Bronchus fibroblast of lung (primary cell): ENCODE measurements at places on chromosomes 2 and 18. TPM values are rescaled to one million over a fixed set of nuclear protein-coding genes. Genes with fewer than 3 reads are reported as not detected.

UGT1A5 gene
- not detected in 2 replicates for total RNA-seq

KLHL30 gene
- total RNA-seq: 0.15 TPM in 1 of 2 replicates, not detected in the other

TTC21B gene
- total RNA-seq: 7.4 and 9.4 TPM in 2 replicates

AQP12A gene
- total RNA-seq: not detected in 2 replicates

HOXD9 gene
- not detected in 2 replicates for total RNA-seq

HOXD11 gene
- not detected in 2 replicates for total RNA-seq

ZNF532 gene
- total RNA-seq: 33.0 and 40.3 TPM in 2 replicates

SETBP1 gene
- total RNA-seq: 0.67 and 0.74 TPM in 2 replicates

FBXO15 gene
- total RNA-seq: under 0.01 and 0.34 TPM in 2 replicates

UGT1A10 gene
- not detected in 2 replicates for total RNA-seq

STK17B gene
- total RNA-seq: 17.5 and 21.7 TPM in 2 replicates

CNDP2 gene
- total RNA-seq: 78.2 and 86.9 TPM in 2 replicates
